ENCODE measurements at places on chromosomes 6 and 20.

GRCh38 chr6:40960742-40961430, 78.1 kb downstream of the UNC5CL start:
- DNase-seq: no peak

- no peak for DNase-seq
Measured at GRCh38 chr20:25491446-25492038, 84.1 kb downstream of the GINS1 start.

GRCh38 chr6:27517928-27518787, 45.3 kb upstream of the ZNF184 start:
- DNase-seq: peak; percentile 48

DNA sequence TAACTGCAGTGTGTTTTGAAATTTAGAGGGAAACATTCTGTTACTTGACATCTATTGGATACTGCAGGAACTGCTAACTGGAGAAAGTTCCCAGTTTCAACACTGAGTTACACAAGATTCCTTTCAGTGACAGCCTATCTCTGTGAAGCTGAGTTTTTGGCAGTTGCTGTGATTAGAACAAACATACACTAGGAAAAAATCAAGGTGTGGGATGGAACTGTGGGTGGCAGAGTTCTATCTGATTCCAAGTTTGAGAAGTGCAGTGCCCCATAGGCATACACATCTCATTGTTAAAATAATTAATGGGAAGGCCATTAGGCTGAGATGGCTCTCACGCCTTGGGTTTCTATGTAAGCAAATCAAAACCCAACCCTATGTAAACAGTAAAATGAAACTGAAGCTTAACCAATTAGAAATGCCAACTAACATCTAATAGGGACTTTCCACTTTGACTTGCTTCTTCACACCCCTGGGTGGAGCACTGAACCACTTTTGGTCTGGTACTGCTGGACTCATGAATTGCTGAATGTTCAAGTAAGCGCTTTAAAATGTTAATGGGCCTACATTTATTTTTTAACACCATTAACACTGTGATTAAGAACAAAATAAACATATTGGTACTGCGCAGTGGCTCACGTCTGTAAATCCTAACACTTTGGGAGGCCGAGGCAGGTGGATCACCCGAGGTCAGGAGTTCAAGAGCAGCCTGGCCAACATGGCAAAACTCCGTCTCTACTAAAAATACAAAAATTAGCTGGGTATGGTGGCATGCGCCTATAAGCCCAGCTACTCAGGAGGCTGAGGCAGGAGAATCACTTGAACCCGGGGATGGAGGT, 55.2 kb upstream of the TBC1D7 start:
- peak; percentile 32 for DNase-seq

DNA sequence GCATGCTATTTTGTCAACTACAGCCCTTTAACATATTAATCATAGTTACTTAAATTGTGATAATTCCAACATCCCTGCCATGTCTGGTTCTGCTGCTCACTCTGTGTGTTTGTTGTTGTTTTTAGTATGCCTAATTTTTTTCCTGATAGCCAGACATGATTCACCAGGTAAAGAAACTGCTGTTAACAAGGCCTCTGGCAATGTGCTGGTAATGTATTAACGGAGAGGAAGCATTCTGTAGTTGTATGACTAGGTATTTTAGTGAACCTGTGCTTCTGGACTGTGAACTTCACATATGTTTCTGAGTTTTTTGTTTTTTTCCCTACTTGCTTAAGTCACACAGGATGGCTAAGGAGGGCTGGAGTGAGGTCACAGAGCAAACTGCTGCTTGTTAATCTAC, 4.8 kb downstream of the DYNLT2 start:
- DNase-seq: no peak

GRCh38 chr6:10411971-10412460, 2.9 kb downstream of the TFAP2A start:
- DNase-seq: peak; percentile 75

DNA sequence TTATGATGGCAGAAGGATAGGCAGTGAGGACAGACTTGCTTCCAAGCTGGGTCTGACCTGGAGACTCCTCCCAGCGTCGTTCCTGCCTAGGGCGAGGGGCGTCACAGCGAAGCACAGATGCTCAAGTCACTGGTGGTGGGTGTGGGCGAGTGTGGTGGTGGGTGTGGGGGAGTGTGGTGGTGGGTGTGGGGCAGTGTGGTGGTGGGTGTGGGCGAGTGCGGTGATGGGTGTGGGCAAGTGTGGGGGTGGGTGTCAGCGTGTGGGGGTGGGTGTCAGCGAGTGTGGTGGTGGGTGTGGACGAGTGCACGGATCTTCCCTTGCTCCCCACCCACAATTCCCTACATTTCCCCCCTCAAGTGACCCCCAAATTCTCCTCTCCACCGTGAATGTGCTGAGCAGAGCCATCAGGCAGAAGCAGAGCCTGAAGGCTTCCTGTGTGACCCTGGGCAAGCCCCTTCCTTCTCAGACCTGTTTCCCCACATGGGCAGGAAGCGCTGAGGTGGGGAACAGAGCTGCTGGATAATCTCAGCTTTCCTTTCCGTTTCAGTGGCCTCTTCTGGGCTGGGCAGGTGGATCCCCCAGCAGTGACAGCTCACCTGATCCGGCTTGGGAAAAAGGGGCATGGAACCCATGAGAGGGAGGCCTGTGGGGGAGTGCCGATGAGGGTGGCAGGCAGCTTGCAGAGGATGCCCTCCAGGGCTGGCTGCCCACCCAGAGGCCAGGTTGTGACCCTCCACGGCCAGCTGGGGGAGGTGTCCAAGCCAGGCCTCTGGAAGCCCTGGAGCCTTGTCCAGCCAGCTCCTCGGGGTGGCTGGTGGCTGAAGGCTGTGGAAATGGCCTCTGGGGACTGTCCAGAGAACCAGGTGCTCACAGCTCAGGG, 42.9 kb downstream of the RSPO4 start:
- no peak for DNase-seq
